ENCODE measurements at places on chromosomes 7 and 10.

GRCh38 chr10:133094866-133095265 is 7.1 kb downstream of the ADGRA1 start:
- no peak for DNase-seq

DNA sequence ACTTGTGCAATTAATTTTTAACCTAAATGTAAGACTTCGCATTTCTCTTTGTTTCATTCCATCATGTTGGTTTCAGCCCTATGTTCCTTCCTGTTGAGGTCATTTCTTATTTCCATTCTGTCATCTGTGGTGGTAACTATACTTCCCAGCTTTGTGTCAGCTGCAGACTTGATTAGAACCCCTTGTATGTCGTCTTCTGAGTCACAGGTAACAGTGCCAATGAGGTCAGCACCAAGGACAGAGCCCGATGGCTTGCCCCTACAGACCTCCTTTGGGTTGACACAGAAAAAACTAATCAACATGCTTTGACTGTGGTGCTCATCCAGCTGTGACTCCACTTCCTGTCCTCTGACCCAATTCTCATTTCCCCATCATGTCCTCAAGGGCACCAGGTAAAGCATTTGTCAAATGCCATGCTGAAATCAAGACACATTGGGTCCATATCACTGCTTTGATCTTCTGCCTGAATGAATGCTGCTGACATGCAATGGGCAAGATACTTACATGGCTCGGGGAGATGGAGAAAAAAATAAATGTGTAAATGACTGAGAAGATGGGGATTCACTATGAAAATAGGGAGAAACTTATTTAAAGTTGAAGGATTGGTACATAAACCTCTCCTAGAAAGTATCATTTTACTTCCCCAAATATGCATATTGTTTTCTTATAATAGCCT is 25.6 kb upstream of the CRTAC1 start:
- DNase-seq: peak; percentile 17

DNA sequence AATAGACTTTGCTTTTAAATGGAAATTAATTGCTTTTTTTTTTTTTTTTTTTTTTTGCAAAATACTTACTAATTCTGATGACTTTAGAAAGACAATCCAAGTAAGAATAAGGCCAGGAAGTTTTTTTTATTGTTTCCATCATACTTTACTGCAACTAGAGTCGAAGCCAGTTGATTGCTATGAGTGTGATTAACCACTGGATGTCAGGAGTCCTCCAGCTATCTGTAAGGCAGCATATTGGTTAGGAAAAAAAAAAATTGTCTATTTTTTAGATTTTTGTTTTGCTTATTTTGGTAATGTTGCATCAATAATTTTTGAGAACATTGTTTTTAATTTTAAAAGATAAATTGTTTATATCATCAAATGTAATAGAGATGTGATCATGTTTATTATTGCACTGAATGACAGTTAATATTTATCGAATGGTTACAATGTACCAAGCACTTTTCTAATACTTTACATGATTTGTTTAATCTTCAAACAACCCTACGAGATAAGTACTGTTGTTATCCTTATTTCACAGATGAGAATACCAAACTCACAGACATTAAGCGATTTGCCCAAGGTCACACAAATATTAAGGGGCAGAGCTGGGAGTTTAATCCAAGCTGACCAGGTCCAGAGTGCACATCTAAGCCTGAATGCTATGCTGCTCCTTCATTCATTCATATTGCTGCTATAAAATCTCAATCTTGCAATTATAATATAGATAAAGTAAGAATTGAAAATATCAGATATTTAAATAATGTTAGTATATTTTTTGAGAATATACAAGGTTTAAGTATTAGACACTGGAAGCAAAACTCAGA is 19.9 kb upstream of the LMOD2 start:
- DNase-seq: no peak

GRCh38 chr10:1115607-1115955 is 59.4 kb downstream of the WDR37 start:
- no peak for DNase-seq

DNA sequence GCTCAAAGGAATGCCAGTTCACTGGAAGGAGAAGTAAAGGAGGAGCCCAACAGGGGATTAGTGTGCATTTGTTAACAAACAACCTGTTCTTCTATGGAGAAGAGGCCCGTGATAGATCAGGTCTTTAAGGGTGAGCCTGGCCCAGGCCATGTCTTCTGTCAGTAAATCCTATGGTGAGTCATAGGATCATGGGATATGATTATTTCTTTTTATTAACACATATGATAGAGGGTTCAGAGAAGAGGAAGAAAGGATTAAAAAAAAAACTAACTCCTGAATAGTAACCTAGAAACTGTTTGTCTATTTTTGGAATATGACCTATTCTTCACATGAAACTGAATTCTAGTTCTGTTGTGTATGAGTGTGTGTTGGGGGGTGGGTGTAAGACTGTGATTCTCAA is 70.4 kb downstream of the GPR158 start:
- DNase-seq: no peak

- no peak for DNase-seq
Observed at GRCh38 chr7:17144322-17144721, 154.1 kb upstream of the AHR start.

DNA sequence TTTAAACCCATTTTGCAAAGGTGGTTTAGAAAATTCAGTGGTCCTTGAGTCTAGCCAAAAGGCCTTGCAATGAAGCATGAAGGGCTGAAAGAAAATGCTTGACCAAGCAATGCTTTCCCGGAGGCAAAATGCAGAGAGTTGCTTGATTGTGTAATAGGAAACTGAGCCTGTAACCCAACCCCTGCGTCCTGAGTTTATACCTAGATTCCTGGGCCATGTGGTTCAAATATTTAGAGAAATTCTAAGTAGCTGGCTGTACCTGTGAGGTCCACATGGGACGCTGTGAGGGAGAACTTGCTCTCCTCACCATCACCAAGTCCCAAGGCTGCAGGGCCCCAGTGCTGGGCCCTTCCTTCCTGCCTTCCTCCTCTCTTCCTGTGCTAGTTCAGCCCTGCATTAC is 45.7 kb downstream of the CXCL12 start:
- no peak for DNase-seq

DNA sequence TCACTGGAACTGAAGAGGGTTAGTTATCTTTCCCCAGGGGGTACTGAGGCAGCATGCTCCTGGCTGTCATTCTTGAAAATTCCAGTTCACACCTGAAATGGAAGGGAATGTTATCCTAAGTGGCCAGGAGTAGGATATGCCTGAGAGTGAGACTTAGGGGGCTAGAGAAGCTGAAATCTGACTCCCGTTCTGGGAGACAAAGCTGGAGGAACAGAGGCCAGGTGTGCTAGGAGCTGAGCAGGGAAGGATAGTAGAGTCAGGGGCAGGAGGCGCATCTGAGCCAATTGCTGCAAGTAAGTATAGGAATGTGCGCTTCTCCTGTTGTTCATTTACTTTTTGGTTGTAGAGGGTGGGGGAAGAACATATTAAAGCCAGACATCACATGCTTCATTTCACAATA is 58.1 kb upstream of the KIAA1217 start:
- no peak for DNase-seq

- no peak for DNase-seq
Observed at GRCh38 chr7:95927756-95928155, 155.4 kb downstream of the DYNC1I1 start.

- DNase-seq: no peak
Observed at GRCh38 chr10:63573068-63573697, 52.0 kb downstream of the REEP3 start.

- DNase-seq: no peak
Observed at GRCh38 chr10:80555415-80555814, 17.7 kb downstream of the SH2D4B start.

DNA sequence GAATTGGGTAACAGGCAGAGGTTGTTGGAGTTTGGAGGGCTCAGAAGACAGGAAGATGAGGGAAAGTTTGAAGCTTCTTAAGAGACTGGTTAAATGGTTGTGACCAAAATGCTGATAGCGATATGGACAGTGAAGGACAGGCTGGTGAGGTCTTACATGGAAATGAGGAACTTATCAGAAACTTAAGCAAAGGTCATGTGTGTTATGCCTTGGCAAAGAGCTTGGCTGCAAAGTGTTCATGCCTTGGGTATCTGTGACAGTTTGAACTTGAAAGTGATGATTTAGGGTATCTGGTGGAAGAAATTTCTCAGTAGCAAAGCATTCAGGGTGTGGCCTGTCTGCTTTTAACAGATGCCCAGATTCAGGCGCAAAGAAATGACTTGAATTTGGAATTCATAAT is 64.5 kb upstream of the EEPD1 start:
- no peak for DNase-seq

GRCh38 chr7:27518561-27519350 is 143.9 kb downstream of the HIBADH start:
- no peak for DNase-seq

- no peak for DNase-seq
Observed at GRCh38 chr10:45399113-45399512, 25.1 kb downstream of the ALOX5 start.
